ENCODE measurements at places on chromosomes 7 and 10. TPM values are rescaled to one million over a fixed set of nuclear protein-coding genes. Genes with fewer than 3 reads are reported as not detected.

The HYCC1 gene
- 23.9 TPM for polyA plus RNA-seq

The VAX1 gene
- not detected for polyA plus RNA-seq

The NXPH1 gene
- polyA plus RNA-seq, result 0.25 TPM

The KLF14 gene
- 0.76 TPM for polyA plus RNA-seq

The CHST3 gene
- 15.4 TPM for polyA plus RNA-seq

The JMJD1C gene
- polyA plus RNA-seq, result 119 TPM

The THSD7A gene
- polyA plus RNA-seq, result 86.9 TPM

The ASZ1 gene
- polyA plus RNA-seq, result not detected

The ZFAND4 gene
- polyA plus RNA-seq, result 18.2 TPM

The ADCK2 gene
- 22.2 TPM for polyA plus RNA-seq

The ATOH7 gene
- polyA plus RNA-seq, result 1.7 TPM

The CC2D2B gene
- 3.3 TPM for polyA plus RNA-seq

The OR2A5 gene
- 0.18 TPM for polyA plus RNA-seq

The ADAM22 gene
- polyA plus RNA-seq, result 14.2 TPM

The ACBD7 gene
- polyA plus RNA-seq, result 8.9 TPM

The UTF1 gene
- polyA plus RNA-seq, result not detected
